T-helper 1 cell (primary cell): ENCODE measurements at places on chromosomes 6 and 20.

- no peak for DNase-seq
Observed at GRCh38 chr20:41275301-41275731, 42.2 kb downstream of the ZHX3 start.

- no peak for DNase-seq
Observed at GRCh38 chr6:81204731-81205130, 547.8 kb downstream of the TENT5A start.

DNA sequence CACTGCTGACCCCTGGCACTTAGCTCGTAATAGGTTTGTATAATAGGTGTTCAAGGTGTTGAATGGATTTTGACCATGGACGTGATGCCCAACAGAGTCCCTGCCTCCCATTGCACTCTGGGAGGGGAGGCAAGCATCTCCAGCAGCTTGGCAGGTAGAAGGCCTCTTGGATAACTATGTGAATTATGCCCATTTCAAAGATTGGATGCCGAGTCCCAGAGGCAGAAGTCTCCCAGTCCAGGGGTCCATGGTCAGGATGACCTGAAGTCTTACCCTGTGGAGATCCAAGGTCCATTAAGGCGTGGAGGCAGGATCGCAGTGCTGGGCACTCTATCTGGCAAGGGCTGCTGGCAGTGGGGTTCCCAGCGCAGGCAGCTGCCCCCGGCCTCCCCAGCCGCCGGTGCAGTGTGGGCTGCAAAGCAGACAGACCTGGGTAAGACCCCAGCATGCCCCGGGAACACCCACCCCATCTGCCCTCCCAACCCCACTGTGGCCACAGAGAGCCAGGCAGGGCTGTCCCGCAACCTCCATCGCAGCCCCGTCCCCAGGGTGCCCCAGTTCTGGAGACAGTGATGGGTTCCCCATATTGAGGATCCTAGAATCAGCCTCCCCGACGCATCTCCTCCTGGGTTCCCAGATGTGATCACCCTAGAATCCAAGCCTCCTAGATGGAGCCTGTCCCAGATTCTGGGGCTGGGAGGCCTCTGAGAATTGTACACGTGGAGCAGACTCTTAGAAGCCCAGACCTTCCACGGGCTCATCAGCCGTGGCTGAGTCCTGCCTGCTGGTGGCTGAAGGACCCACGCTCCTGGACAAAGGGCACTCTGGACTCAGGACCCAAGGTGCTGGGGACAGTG, 44.6 kb downstream of the APCDD1L start:
- DNase-seq = no peak

DNA sequence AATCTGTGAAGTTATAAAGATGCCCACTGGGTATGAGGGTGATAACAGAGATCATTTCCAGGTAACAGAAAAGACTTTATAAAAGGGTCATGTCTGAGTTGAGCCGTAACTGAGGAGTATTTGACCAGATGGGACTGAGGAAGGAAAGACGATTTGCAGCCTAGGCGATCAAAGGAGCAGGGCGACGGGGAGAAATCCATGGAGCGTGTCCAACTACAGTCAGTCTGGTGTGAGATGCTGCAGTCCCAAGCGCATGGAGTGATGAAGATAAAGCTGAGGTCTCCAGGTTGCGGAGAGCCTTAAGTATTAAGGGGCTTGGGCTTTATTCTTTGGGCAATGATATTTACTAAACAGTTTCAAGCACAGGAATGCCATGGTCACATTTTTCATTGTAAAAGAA, 166.7 kb downstream of the PRKN start:
- DNase-seq = no peak

DNA sequence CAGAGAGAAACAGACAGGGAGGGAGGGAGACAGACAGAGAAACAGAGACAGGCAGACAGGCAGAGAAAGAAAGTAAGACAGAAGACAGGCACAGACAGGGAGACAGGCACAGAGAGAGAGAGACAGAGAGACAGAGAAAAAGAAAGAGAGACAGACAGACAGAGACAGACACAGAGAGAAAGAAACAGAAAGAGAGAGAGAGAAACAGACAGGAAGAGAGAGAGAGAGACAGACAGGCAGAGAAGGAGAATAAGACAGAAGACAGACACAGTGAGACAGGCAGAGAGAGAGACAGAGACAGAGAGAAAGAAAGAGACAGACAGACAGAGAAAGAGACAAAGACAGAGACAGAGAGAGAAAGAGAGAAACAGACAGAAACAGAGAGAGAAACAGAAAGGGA, 754.8 kb upstream of the DEFB115 start:
- no peak for DNase-seq

DNA sequence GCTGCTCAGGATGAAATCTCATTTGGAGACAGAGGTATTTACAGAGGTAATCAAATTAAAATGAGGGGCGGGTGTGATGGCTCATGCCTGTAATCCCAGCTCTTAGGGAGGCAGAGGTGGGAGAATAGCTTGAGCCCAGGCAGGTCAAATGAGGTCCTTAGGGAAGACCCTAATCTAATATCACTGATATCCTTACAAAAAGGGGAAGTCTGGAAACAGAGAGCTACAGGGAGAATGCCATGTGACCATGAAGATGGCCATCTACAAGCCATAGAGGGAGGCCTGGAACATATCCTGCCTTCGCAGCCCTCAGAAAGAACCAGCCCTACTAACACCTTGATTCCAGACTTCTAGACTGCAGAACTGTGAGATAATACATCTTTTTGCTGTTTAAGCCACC, 8.3 kb downstream of the MTCL3 start:
- DNase-seq = no peak

- no peak for DNase-seq
Observed at GRCh38 chr6:126020305-126021050, 34.1 kb downstream of the TRMT11 start.

GRCh38 chr6:76881414-76881813, 581.9 kb downstream of the HTR1B start:
- DNase-seq = no peak

DNA sequence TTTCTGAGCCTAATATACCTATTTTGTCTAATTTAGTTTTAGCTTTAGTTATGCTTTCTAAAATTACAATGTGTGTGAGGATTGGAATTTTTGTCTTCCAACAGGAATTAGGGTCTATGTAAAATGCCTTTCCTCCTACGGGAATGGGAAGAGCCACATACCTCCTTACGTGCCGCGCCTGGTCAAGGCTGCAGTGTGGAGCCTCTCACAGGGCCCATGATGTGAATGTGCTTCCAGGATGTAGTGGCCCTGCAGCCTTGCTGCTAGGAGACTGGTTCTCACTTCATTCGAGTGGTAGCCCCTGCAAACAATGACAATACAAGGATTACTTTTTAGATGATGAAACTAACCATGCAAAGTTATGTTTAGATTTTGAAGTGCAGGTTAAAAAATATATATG, 110.2 kb downstream of the SOBP start:
- no peak for DNase-seq

GRCh38 chr6:33064723-33065122, 8.7 kb downstream of the HLA-DPA1 start:
- no peak for DNase-seq

- DNase-seq = no peak
Observed at GRCh38 chr6:4242601-4243000, 107.2 kb upstream of the ECI2 start.

GRCh38 chr6:125363039-125363823, 61.5 kb upstream of the HDDC2 start:
- no peak for DNase-seq

DNA sequence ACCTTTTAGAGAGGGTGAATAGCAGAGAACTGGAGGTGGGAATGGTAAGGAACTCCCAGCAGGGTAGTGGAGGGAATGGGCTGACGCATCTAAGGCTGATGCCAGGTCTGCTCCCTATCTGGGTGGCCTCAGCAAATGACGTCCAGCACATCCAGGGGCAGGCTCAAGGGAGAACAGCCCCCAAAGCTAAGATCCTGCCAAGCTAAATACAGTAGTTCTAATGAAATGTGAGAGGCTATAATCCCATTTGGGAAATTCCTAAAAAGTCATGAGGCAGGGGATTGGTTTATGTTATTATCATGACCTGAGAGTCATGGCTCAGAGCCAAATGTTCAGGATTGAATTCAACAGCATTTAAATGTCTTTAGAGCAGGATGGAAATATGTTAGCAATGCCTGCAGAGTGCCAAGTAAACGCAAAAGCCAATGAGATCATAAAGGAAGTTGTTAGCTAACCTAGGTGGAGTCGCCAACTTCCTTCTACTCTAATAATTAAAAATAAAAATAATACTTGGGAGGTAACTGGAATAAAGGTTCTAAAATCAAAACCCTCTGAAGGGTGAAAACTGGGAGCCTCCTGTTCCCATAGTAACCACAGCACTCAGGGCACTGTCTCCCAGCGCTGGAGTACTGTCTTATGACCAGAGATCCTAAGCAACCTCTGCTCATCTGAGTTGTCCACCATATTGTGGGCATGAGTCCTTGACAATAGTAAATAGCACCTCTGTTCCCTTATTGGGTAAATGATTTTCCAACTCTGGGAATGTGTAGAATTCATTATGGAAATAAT, 34.8 kb downstream of the IYD start:
- DNase-seq = no peak

- no peak for DNase-seq
Observed at GRCh38 chr20:62697468-62697912, 11.1 kb upstream of the NTSR1 start.

DNA sequence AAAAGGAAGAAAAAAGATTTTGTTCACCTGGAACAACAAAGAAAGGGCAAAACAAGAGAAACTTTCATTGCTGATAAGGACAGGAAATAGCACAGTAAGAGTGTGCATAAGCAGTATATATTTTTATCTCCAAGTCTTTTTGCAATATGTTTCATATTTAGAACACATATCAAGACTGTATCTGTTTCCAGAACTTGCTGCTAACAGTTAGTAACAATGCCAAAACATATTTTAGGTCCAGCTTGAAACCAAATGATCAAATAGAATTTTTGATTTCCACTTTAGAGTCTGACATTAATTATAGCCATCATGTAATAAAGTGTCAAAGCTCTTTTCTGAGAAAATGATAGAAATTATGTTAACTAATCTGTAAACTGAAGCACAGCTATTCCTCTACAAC, 143.5 kb upstream of the SUPT3H start:
- DNase-seq = no peak

- DNase-seq = no peak
Observed at GRCh38 chr6:156928126-156928525, 150.9 kb downstream of the ARID1B start.

GRCh38 chr6:109243863-109244825, 138.1 kb downstream of the CD164 start:
- DNase-seq = no peak

GRCh38 chr6:167758309-167759023, 68.2 kb upstream of the AFDN start:
- DNase-seq = no peak

GRCh38 chr6:70998148-70998547, 41.3 kb upstream of the B3GAT2 start:
- DNase-seq = no peak

DNA sequence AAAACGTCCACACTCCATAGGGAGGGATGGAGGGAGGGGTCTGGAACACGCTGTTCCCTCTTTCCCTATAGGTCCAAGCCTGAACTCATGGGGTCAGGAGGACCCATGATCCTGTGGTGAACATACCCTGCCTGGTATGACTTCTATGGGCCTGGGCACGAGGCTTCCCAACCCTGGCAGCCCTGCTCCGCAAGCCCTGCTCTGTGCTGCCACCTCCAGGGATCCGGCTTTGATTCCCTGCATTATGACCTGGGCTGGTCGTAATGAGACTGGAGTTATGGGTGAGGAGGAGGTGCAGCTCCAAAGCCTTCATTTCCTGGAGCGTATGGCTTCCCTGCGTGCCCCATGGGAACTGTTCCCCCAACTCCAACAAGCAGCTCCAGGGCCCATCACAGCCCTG, 54.9 kb downstream of the CDH22 start:
- no peak for DNase-seq

- DNase-seq = no peak
Observed at GRCh38 chr6:50147371-50147770, 97.6 kb upstream of the DEFB112 start.

- no peak for DNase-seq
Observed at GRCh38 chr6:167815296-167815980, 11.3 kb upstream of the AFDN start.

- no peak for DNase-seq
Observed at GRCh38 chr20:24153101-24154040, 164.8 kb upstream of the GGTLC1 start.

GRCh38 chr20:10236540-10237533, 18.2 kb downstream of the SNAP25 start:
- DNase-seq = no peak

- DNase-seq = peak; percentile 2
Observed at GRCh38 chr6:170378502-170378901, 71.9 kb downstream of the FAM120B start.

DNA sequence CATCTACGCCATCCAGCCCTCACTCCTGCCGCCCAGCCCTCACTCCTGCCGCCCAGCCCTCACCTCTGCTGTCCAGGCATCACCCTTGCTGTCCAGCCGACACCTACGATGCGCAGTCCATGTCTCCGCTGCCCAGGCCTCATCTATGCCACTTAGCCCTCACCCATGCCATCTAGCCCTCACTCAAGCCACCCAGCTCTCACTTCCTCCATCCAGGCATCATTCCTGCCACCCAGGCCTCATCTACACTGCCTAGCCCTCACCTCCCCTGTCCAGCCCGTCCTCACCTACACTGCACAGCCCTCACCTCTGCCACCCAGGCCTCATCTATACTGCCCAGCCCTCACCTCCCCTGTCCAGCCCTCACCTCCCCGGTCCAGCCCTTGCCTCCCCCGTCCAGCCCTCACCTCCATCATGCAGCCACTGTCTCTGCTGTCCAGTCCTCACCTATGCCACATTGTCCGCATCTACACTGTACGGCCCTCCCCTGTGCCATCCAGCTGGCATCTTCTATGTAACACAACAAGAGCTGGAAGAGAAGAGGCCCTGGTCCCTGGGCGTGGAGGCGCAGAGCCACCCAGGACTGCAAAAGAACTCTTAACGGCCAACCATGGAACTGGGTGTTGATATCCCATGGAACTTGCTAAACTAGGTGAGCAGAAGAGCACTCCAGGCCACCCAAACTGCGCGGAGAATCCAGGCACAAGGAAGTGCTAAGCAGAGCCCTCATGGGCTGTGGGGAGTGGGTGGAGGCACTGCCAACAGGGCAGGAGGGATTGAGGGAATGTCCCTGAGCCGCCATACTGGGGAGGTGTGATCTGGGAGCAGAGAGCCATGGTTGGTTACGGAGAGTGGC, 31.0 kb downstream of the RNASET2 start:
- no peak for DNase-seq

DNA sequence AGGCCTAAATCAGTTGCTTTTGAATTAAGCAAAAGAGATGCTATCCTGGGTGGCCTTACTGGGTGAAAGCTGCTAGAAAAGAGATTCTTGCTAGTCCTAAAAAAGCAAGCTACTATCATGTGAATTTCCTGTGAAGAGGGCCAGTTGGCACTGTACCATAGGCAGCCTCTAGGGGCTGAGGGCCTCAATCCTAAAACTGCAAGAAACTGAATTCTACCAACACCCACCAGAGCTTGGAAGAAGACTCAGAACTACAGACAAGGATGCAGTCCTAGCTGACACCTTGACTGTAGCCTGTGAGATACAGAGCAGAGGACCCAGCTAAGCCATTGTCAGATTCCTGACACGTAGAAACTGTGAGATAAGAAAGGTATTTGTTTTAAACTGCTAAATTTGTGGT, 24.5 kb downstream of the CLIC5 start:
- no peak for DNase-seq

GRCh38 chr6:54010340-54011276, 100.6 kb upstream of the MLIP start:
- DNase-seq = no peak
